ENCODE measurements at places on chromosomes 2 and 18.

DNA sequence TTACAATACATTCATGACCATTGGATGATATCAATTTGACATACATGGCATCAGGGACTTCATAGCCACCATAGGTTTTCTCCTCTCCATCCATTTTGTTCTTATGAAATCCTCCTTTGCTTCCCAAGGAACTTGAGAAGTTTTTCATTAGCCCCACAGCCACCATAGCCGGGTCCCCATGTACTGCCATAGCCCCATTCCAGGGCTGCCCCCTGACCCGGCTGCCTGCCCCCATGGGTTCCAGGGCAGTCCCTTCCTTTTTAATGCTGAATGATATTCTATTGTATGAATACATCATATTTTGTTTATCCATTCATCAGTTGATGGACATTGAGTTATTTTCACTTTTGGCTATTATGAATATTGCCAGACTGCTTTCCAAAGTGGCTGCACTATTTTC, 20.4 kb downstream of the ATP6V1B1 start:
- no peak for DNase-seq

DNA sequence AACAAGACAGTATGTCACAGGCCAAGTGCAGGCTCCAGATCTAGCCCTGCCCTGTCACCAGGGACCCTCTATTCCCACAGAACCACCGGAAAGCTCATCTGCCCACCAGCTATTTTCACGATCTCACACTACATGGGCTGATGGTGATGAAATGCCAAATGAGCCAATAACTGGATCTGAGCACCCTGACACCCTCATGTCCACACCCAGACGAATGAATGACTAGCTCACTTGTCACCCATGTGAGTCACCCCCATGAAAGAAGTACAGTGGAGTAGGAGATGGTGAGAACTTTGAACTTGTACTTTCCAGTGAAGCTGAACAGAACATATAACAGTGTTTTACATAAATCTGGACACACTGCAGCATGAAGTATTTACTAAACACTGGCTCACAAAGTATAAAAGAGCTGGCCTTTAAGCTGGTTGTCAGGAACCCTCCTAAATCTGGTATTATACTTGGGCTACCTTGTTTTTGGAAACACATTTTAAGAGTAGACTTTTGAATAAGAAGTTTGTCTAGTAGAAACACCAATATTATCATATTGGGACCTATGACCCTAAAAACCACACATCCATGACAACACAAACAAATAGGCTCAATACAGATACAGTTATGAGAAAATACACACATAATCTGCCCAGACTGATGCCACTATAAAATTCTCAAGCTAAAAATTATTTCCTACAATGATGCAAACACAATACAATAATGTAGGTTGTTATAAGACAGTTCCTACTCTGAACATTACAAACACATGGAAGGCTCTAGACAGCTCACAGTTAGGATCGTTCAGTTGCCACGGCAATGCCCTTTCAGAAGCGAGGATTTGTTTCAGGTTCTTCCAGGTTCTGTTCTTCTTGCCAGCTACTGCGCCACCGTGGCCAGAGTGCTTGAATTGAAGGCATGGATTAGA, 19.0 kb downstream of the INO80C start:
- DNase-seq, result no peak

DNA sequence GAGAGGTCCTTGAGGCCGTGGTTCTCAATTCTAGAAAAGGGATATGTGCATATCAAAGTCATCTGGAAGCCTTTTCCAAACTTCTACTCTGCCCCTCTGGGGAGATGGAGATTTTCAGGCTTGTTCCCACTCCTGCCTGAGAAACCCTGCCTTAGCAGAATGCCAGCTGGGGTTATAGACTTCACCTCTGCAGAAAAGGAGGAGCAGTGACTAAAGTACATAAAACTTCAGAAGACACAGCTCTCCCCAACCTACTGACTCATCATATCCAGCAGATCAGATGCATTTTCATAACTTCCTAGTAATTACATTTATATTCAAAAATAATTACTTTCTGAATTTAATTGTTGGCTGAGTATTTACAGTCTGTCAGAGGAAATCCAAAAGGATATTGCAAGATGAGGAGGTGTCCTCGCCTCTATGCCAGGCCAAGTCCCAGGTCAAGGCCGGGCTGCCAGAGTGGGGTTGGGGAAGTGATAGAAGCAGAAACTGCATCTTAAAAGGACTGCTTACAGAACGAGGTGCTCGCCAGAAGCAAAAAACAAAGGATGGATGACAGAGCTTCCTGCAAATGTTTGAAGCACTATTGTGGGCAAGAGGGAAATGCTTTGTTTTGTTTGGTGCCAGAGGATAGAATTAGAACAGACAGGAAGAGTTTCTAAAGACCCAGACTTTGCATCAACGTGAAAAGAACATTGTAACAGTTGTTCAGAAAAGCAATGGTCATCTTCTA, 75.6 kb upstream of the APCDD1 start:
- no peak for DNase-seq

GRCh38 chr2:17058772-17059402, 393.3 kb upstream of the CYRIA start:
- DNase-seq, result no peak

DNA sequence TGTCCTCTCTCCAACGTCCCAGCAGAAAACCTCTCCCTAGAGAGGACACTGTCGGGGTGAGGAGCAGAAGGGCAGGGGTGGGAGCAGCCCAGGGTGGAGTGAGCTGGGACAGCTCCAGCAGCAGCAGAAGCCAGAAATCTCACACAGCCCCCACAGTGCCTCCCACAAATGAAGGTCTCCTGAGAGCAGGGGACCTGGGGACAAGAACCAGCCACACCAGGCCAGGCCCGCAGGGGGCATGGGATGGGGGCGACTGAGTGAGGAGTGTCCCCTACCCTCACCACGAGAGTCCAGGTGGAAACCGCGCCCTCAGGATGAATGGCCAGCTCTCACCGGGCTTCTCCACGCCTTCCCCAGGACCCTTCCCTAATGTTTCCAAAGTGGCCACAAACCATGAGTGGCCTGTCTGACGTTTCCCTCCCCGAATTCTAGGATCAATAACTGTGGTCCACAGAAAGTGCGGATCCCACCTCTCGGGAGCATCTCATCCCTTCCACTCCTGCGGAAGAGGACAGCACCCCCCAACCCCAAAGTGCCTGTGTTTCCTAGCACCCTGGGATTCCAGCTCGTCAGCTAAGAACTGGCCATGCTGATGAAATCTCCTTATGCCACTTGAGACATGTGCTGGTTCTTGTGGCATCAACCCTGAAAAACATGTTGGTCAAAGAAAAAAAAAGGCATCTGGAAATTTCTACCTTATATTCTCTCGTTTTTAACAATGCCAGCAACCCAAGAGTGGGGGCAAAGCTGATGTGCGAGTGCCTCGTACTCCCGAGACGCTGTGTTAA, 121.1 kb downstream of the HDAC4 start:
- DNase-seq, result no peak

All from GOT3 (cell line).